ENCODE measurements at places on chromosomes 2 and 18.

DNA sequence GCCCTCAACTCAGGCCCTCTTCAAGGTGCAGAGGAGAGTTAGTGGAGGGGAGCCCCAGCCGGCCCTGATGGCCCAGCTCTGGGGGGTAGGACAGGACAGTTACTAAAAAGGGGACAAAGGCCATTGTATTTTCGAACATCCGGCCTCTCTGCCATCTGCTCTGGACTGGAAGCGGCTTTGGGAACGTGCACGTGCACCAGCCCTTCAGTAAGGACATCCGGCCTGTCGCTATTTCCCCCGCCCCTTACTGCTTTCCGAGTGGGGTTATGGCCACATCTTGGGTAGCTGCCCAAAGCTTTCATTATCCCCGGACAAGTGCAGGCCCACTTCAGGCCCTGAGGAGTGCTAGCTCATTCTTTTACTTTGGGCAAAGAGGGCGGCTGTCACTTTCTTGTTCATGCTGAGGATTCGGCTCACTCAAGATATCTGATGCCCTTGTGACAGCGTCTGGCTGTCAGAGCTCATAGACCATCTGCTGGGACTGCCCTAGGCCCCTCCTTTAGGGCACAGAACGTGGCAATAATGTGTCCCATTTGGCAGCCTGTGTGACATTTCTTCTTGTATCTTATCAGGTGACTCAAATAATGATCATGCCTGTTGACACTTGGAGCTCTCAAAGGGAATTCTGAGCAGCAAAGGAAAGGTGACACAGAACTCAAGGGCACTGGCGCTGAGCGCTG lies 17.5 kb downstream of the SLC4A3 start:
- no peak overlapping the region for H3K27ac ChIP-seq
- no peak overlapping the region for H3K4me3 ChIP-seq
- peaks cover 28% of the 10 kb centered on the region for H3K4me1 ChIP-seq
- H3K36me3 ChIP-seq = peaks cover 13% of the 10 kb centered on the region

- H3K4me1 ChIP-seq = peaks cover 50% of the 10 kb centered on the region
- H3K36me3 ChIP-seq = peaks cover 21% of the 10 kb centered on the region
- peaks cover 78% of the 10 kb centered on the region for H3K27me3 ChIP-seq
- no peak overlapping the region for H3K27ac ChIP-seq
- H3K4me3 ChIP-seq = peak overlapping the region; percentile 18
These were observed 2.4 kb downstream of the DLX2 start for GRCh38 chr2:172100080-172100934.

DNA sequence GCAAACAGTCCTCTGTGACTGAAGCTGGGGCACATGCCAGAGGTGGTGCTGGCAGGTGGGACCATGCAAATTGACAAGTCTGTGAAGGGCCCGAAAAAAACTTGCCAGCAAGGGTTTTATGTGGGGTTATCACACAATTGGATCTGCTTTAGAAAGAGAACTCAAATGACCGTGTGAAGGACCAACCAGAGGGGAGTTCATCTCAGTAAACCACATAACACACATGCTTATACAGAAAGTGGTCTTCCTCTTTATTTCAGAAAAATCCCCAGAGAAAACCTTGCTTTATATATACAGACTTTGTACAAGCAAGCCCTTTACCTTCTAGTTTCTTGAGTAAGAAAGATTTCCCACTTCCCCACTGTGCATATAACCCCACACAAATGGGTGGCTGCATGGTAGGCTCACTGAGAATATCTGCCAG lies 46.7 kb downstream of the KIDINS220 start:
- H3K27ac ChIP-seq = no peak overlapping the region
- no peak for DNase-seq
- no peaks in the 10 kb centered on the region for H3K4me1 ChIP-seq
- H3K36me3 ChIP-seq = peaks cover 10% of the 10 kb centered on the region

DNA sequence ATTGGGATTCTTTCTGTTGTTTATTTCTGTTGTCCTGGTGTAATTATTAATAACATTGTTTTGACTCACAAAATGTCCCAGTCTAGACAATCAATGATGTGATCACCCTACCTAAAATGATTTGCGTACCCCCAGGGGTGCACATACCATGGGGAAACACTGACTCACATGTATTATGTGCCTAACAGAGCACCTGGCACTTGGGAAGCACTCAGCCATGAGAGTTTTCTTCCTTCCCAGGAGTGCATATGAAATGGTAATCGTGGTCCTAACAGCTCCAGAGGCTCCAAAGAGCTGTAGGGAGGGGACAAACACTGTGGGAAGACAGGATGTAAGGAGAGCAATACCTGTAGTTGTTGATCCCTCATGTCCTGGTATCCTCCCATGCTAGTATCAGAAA lies 187.8 kb upstream of the ERBB4 start:
- no peaks in the 10 kb centered on the region for H3K4me1 ChIP-seq
- no peaks in the 10 kb centered on the region for H3K27me3 ChIP-seq
- no peak overlapping the region for H3K27ac ChIP-seq
- no peaks in the 10 kb centered on the region for H3K36me3 ChIP-seq

GRCh38 chr18:55523001-55523400 lies 65.0 kb downstream of the TCF4 start:
- no peak for DNase-seq
- H3K27me3 ChIP-seq = no peaks in the 10 kb centered on the region
- H3K27ac ChIP-seq = no peak overlapping the region
- no peaks in the 10 kb centered on the region for H3K36me3 ChIP-seq
- H3K4me3 ChIP-seq = no peak overlapping the region
- H3K4me1 ChIP-seq = no peaks in the 10 kb centered on the region

- peaks cover 12% of the 10 kb centered on the region for H3K4me1 ChIP-seq
- DNase-seq = peak; percentile 6
- no peak overlapping the region for H3K4me3 ChIP-seq
These were observed 83.7 kb upstream of the GALNT5 start for GRCh38 chr2:157173740-157174184.
